ENCODE measurements at places on chromosomes 11 and 22.

GRCh38 chr11:124799348-124800225, 619 bp downstream of the MSANTD2 start:
- DNase-seq: peak; percentile 12

DNA sequence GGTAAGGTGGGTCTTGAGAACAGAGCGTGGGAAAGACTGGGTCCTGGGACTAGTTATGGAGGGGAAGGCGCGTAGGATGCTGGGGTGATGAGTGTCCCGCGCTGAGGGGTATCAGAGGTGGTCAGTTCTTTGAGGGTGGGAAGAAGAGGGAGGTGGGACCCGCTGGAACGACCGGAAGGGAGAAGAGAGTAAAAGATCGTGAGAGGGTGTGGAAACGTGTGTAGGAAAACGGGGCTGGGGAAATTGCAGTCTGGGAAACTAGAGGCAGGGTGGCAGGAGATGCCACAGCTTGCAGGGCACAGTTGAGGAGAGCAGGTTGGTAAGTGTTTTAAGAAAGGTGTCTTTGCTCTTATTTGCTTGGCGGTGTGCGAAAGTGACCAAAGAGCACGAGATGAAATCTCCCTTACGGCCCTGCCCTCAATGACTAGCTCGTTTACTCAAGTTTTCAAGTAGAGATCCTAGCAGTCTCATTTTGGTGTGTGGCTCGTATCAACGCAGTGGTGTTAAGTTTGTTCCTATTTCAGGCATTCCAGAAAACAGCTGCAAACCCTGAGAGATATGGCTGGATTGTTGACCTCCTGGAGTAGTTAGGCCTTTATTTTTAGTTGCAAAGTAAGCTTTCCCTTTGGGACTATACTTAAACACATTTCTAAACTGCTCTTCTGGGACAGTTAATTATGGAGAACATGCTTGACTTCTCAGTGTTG, 615 bp downstream of the STT3A start:
- DNase-seq: peak; percentile 32

DNA sequence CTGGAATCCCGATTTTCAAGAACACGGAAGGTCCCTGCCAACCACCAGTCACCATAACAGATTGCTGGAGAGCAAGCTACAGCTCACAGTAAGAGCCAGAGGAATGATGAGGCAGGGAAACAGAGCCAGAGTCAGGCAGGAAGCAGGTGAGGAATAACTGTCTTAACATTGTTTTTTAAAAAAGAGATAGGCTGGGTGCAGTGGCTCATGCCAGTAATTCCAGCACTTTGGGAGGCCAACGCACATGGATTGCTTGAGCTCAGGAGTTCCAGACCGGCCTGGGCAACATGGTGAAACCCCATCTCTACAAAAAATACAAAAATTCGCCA, 13.5 kb upstream of the CASTOR1 start:
- no peak for DNase-seq

DNA sequence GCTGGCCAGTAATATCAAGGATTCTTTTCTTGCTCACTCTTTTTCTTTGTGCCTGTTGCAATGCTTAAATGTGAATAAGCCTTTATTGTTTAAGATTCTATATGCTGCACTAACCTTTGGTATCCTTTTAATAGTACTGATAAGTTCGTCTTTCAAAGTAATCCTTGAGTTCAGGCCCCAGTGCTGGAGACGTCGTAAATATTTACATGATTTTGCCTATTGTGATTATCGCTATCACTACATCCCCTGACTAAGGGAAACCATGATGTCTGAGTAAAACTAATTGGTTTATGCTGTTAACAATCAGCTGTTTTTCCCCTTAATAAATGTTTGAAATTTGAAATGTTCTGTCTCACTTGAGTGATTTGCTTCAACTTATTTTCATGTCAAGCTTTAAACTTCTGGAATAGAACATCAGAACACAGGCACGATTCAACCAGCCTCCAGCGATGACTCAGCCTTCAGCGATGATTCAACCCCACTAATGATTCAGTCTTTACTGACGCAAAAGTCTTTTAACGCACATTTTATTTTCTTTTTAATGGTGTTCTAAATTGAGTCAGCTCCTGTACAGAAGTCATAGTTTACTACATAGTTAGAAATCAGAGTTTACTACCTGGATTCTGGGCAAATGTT, 3.9 kb downstream of the HTATIP2 start:
- DNase-seq: peak; percentile 79

DNA sequence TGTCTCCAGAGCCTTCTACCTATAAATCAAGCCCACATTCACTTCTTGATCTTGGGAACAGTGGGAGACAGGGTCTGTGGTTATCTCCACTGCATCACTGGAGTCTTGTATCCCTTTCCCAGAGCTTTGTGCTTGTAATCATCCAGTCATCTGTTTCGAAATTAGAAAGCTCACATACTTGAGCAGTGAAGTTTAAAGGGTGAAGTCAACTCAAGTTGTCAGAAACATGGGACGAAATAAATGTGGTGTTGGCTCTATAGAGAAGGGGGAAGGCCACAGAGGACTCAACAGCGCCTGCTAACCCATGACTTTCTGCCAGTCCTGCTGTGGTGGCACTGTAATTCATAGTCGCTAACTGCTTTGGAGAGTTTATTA, 197.5 kb downstream of the DBX1 start:
- DNase-seq: no peak

DNA sequence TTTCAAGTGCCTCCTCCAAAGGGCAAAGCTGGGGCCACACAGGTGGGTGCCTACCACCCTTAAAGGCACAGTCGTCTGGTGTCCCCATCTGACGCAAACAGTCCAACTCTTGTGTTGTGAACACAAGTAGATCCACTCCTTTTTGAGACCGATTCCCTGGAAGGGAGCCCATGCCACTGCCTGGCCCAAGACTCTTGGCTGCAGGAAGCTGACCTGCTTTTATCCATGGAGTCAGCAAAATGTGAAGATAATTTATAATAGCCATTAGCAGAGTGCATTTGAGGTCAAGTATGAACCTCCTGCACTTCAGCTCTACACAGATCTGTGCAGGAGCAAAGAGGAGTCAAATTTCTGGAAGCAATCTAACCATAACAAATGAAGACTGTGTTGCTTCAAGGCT, 68.5 kb downstream of the ADM start:
- DNase-seq: no peak

DNA sequence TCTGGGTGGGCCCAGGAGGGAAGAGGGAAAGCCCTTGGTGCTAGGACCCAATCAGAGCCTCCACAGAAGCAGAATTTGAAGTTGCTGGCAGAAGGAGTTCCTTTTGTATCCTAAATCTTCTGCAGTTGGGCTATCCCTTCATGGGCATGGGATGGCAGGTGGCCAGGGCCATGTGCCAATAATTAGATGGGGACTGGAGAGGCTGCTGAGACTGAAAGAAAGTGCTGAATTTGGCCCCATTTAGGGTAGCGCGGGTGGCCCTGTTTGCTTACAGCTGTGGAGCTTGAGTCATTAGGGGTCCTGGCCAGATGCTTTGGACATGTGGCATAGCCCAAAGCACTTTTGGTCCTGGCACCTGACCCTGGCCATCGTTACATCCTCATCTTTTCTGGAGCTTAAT, 27.1 kb downstream of the PARVA start:
- no peak for DNase-seq

DNA sequence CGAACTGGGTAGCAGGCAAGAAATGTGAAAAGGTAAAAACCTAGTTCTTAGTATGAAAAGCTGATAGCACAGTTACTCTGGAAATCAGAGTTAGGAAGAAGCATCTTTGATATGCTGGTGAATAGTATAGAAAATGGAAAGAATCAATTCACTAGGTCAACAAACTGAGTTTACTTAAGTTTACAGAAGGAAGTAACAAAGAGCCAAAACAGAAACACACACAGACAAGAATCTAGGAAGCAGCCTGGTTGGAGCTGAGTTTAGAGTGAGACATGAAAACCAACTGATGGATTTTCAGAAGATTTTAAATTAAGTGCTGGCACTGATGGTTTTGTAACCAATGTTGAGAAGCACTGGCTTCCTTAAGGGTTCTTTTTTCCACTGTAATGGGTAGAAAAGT, 296.3 kb downstream of the CADM1 start:
- no peak for DNase-seq

GRCh38 chr11:34640050-34640923, 19.4 kb downstream of the EHF start:
- DNase-seq: peak; percentile 92

DNA sequence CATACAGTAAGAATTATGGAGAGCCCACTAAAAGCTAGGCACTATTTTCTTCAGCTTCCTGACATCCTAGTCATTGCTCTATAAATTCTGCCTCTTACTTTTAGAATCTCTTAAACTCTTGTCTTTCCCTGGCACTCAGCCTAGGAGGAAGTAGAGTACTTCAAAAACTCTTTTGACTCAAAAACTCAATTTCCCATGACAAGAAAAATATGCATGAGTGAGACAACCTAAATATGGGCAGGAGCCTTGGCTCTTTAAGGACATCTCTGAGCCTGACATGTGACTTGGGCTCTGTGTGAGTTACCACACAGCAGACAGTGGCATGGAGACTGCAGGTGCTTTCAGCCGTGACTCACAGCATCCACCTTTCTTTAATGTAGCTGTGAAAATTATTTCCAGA, 97.5 kb upstream of the CCDC179 start:
- no peak for DNase-seq

- no peak for DNase-seq
Observed at GRCh38 chr11:119406005-119406404, 17.0 kb downstream of the THY1 start.

DNA sequence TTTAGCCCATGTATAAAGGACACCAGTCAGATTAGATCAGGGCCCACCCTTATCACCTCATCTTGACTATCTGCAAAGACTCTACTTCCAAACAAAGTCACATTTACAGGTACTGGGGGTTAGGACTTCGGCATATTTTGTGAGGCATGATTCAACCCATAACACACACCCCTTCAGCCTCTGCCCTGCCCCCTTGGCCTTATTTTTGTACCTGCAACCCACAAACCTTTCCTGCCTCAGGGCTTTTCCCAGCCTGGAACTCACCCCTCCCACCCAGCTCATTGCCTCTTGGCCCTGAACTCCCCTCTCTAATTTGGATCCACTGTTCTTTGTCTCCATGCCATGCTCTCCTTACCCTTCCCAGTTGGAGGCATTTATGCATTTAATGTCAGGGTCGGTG, 1116.9 kb downstream of the TBC1D22A start:
- no peak for DNase-seq

- DNase-seq: no peak
Observed at GRCh38 chr22:46869831-46870441, 107.5 kb downstream of the TBC1D22A start.

- no peak for DNase-seq
Observed at GRCh38 chr22:38632528-38632927, 23.7 kb downstream of the FAM227A start.
